ENCODE measurements at places on chromosomes 7 and 10.
A peak's percentile ranks its signal among the peaks of the same experiment; 100 is the strongest.

DNA sequence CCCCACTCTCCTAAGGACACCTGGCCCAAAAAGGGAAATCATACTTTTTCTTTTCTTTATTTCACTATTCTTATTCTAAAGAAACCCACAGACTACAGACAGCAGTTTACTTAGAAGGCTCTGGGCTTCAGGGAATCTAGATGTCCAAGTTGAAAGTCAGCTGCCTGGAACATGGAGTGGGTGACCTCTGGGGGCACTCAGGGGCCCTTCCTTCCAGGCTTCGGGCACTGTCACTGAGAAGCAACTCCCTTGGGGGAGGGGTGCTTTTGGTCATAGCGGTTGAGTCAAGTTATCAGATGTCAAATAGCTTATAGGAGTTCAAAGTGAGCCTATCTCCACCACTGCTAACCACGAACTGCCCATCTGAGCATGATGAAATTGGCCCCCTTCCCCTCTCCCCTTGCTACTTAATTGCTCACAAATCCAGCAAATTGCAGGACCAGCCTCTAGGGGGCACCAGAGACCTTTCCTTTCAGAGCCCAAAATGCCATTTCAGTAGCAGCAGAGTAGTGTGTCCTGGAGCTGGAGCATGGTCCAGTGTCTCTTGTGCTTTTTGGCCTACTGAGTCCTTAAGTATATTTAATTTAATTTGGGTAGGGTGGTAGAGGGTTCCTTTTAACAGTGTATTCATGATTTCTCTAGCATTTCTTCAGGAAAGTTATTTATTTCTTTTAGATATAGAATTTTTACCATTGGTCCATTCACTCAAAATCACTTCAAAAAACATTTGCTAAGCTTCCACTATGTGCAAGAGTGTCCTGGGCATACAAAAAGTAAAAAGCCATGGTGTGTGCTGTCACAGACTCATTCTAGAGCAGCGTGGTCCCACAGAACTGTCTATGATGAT, 463.8 kb downstream of the KCNMA1 start:
- DNase-seq, result peak; percentile 84

DNA sequence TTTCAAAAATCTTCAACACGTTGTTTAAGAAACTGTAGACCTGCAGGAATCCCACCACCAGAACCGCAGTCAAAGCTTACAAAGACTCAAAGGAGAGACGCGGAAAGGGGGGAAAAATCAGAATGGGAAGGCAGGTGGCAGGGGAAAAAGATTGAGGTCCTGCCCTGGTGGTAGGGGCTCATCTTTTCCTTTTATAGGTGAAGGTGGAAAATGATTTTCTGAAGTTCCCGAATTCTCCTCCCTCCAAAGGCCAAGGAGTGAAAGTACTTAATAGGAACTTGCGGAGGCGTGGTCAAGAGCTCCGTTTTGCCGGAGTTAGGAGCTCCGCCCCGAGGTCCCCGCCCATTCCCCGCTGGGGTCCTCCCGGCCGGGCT, 724 bp downstream of the BBIP1 start:
- DNase-seq, result peak; percentile 91

GRCh38 chr7:101108961-101109360, 17.9 kb upstream of the SERPINE1 start:
- DNase-seq, result no peak

DNA sequence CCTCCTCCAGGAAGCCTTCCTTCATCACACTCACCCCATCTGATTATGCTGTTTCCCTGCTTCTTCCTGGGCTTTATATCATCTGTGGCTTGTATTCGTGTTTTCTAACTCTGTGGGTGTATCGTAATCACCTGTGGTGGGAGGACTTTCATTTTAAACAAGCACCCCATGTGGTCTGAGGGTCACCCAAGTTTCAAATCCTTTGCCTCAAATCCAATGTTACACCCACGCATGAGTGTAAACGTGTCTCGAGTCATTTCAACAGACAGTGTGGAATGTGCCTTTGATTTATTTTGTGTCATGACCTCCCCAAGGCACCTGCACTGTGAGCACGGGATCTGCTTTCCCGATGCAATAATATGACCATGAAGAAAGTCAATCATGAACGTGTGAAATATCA, 17.5 kb upstream of the LYZL2 start:
- DNase-seq, result peak; percentile 24

DNA sequence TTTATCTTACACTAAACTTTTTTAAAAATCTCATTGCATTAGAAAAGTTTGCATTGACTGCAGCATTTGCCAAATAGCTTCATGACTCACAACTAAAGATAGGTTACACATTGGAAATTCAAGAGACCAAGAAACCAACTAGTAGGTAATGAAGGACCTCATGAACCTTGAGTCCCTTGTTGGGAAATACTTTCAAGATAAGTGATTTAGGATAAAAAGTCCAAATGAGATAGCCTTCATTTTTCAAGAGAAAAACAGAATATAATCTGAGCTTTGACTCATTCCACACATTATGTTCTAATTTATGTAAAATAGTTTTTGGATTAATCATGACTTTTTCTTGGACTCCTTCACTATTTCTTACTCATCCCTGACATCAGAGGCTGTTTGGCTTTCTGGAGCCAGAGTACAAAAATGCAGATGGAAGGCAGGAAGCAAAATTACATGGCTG, 13.1 kb upstream of the LIPF start:
- DNase-seq, result no peak

- no peak for DNase-seq
These were observed 57.4 kb downstream of the LAMB4 start for GRCh38 chr7:108072739-108073138.

DNA sequence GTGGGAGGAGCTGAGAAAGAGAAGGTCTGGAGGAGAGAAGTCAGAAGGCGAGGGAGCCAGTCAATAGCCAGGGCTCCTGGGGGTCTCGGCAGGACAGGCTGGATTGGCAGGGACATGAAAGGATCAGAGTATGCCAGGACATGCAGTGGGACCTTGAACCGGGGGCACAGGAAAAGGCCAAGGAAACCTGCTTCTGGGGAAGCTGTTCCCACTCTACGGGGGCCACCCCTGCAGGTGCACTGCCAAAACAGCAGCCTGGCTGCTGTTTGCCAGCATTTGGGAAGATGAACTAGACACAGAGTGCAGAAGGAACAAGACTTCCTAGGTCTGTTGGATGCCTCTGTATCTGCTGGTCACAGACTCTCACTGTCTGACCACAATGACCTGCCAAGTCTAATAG, 194.9 kb upstream of the PRSS58 start:
- no peak for DNase-seq

GRCh38 chr10:44281089-44281613, 103.7 kb downstream of the CXCL12 start:
- no peak for DNase-seq

DNA sequence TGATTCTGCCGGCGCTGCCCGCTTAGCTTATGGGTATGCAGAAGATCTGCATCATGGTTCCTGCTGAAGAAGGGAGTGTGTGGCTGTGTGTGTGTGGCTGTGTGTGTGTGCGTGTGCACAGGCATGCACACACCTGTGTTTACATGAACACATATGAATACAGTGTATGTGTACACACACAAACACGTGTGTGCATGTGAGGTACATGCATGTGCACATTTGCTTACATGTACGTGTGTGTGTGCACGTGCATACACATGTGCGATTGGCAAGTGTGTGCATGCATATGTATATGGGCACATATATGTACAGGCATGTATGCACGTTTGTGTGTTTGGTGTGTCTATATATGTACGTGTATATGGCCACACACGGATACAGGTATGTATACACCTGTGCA, 16.4 kb upstream of the FAM20C start:
- no peak for DNase-seq

GRCh38 chr7:80631421-80631820, 7.0 kb upstream of the CD36 start:
- no peak for DNase-seq

DNA sequence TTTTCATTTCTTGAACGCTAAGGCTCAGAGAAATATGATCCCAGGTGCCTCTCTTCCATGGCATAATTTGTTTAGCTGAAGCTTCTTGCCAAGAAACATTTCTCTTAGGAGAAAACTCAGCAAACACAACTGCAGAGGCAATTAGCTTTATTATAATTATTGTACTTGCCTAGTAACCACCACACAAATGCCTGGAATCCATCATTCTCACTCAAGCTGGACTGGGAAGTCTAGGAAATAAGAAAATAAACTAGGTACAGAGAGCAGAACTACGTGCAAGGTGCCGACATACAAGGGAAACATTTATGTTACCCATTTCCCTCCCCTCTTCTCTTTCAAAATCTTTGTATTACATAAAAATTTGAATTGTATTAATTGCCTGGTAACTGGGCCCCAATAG, 15.1 kb downstream of the SLC35B4 start:
- no peak for DNase-seq

DNA sequence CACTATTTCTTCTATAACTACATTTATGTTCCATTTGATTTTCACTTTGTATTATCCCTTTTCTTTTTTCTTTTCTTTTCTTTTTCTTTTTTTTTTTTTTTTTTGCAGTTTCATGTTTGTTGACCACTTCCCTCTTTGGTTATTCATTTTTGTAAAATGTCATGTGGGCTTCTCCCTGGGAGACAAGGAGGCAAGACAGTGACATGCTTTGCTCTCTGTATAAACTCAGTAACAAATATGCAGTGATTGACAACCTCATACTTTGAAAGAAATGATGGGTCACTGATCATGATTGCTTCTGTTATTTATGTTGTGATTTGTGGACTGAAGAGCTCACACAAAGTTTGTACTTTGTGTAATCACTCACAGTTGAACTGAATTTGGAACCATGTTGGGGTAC, 90.2 kb upstream of the ABI1 start:
- no peak for DNase-seq

GRCh38 chr7:153381275-153382040, 621.9 kb downstream of the ACTR3B start:
- DNase-seq, result peak; percentile 35

DNA sequence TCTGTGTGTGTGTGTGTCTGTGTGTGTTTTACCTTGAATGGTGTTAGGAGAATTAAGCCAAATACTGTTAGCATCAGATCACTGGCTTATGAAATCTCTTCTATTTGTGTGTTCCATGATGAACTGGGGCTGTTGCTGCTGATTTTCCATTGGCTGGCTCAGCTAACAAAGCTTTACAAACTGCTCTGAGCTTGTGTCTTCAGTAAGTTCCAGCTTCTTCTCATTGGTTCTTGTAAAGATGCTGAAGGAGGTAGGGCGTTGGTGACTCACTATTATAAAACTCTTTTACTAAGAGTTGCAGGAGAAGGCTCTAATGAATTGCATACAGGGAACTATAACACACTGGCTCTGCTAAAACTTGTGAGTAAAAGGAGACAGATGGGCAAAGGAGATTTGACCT, 136.4 kb upstream of the PRKCQ start:
- no peak for DNase-seq

GRCh38 chr10:122915700-122916099, 5.3 kb downstream of the FAM24A start:
- DNase-seq, result no peak

DNA sequence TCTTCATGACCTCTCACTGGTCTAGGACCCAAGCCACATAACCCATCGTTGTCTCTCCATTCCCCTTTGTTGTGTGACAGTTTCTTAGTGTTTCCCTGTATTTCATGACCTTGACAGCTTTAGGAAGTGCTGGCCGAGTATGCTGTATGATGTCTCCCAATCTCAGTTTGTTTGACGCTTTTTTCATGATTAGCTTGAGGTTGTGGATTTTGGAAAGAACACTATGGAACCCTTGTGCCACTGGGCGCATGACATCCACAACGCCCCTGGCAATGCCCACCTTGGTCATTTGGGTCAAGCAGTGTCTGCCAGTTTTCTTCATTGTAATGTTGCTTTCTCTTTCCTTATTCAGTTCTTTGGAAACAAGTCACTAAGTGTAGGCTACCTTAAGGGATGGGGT, 52.3 kb downstream of the RBM33 start:
- DNase-seq, result no peak

DNA sequence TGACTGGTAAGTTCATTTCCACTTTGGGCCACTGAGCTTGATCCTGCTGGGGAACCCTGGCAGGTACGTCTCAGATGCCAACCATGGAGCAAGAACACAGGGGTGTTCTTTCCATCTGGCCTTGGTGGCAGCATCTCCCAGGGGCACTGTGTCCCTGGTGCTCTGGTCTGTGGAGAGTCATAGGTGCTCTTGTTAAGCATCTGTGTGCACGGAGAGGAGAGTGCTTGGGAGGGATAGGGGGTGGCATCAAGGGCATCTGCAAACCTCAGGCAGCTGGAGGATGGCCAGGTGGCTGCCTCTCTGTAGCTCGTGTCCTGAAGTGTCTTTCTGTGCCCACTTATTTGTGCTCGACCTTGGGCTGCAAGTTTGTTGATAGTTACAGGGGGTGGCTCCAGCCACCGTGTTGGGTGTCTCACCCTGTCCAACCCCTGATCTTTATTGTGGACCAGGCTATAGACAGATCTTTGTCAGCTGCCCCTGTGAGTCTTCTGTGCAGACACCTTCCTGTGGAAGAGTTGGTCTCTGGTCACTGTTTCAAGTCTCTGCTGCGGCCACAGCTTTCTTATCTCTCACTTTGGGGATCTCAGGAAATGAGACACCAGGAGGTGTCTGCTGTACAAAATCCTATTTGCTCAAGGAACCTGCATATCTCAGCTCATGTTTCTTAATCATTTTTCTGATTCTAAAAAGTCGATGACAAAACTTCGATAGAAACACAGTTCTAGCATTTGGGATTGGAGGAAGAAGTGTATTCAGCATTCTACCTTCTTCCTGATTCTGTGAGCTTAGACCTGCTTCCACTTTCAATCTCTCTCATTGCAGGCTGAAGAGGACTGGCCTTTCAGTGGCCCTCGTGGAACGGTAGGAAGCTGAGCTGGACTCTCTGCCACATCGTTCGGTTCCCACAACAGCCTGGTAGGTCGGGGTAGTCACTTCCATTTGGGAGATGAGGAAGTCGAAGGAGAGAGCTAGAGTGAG, 17.2 kb upstream of the GIMAP8 start:
- DNase-seq, result no peak

DNA sequence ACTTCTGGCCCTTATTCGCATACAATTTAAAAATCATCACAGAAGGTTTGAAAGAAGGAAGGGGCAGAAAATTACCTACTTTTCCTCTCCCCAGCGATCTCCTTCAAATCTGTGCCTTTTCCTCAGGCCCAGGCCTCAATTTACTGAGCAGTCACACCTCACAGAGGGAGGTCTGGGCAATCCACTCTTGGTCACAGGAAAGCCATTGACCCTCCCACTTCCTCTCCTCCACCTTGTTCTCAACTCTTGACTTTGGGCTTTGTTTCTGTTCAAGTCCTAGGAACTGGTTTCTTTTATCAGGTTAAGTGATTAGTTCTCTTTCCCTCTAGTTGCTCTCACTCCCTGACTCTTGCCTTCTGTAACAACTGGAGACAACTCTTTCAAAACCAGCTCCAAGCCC, 37.0 kb upstream of the ATRNL1 start:
- DNase-seq, result no peak

- DNase-seq, result no peak
These were observed 3.5 kb upstream of the CCL24 start for GRCh38 chr7:75817116-75817515.

- no peak for DNase-seq
These were observed 50.9 kb upstream of the LOXL4 start for GRCh38 chr10:98318861-98319260.

Data from activated CD8-positive, alpha-beta T cell treated with anti-CD3 and anti-CD28 coated beads for 36 hours (primary cell).